ENCODE measurements at places on chromosomes 2 and 18. TPM values are rescaled to one million over a fixed set of nuclear protein-coding genes. Genes with fewer than 3 reads are reported as not detected.

Gene LRRTM1
- not detected for total RNA-seq

Gene ADCYAP1
- 0.03 TPM for total RNA-seq

Gene GDF7
- 0.03 TPM for total RNA-seq

Gene ERCC3
- 43.0 TPM for total RNA-seq

GRCh38 chr2:12498704-12499103 is 218.0 kb upstream of the TRIB2 start:
- peak; percentile 44 for DNase-seq

DNA sequence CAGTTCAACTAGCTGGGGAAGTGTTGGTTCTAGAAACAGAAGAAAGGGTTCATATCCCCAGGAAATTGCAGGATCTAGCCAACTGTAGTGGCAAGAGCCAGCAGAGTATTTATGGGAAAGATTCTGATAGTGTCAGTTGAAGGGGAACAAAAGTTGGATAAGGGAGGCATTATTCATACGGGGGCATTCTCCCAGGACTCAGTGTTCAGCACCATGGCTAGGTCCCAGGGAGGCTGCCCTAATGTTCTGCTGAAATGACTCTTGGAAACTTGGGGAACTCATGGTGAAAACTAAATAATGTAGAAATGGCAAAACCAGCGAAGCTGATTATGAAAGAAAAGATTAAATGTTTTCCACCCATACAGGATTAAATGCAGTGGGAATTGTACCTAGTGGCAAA is 543.7 kb downstream of the TRIB2 start:
- DNase-seq: peak; percentile 60

DNA sequence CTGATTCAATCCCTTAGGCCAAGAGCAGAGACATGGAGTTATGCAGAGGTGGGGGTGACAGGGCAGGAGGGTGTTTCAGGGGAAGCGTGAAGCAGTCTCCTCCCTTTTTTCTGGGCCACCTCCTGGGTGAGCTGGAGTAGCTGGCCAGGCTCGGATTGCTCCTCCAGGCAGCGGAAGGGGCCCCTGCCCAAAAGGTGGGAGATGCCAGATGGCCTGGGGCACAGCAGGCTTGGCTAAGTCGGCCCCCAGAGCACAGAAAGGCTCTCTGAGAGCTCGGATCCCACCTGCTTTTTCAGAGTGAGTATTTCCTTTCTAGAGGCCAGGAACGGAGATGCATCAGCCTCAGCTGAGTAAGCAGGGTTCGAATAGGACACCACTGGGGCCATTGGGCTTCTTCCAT is 196.9 kb downstream of the ANKRD30B start:
- DNase-seq: no peak

DNA sequence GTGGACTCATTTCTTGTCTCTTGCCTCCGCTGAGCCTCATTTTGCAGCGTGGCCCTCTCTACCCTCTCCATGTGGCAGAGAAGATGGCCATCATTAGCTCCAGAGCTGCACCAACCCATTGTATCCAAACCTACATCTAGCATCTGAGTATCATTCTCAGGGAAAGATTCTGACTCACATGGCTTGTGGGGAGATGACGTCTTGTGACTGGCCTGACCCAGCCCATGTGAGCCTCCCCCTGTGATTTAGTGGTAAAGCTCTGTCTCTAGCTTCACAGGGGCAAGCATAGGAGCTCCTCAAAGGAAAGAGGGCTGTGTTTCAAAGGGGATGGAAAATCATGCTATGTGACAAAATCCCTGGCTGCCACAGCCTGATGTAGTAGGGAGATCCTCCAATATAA is 87.4 kb upstream of the RBMS1 start:
- no peak for DNase-seq

DNA sequence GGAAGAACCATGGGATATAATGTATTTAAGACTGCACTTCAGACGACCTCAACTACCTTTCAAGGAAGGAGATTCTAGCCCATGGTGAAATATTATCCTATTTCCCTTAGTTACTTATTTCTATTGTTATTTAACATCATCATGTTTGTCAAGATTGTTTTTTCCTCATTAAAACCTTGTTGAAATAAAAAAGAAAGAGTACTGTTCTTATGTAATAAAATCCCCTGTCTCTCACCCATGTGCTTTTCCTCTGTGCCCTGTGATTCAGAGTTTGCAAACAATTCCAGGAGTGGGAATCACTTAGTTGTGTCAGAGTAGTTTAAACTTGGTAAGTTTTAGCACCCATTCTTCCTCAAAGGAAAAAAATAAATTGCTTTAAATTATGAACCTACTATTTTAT is 43.6 kb downstream of the ERBB4 start:
- no peak for DNase-seq

DNA sequence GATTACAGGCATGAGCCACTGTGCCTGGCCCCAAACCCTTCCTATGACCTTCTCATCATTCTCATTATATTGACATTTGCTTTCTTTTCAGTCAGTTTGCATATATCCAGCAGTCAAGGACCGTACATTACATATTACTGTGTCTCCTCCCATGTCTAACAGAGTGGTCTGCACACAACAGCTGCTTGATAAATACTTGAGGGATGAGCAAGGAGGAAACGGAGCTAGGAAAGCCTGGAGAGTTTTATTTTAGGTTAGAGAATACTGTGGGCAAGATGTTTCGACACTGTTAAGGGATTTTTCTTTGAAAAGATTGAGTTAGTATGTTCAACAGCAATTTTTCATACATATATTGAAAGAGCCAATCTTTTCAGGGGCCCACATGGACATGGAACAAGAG is 76.2 kb upstream of the CHRNA1 start:
- peak; percentile 61 for DNase-seq

GRCh38 chr2:18491577-18491976 is 68.9 kb downstream of the RDH14 start:
- DNase-seq: no peak

DNA sequence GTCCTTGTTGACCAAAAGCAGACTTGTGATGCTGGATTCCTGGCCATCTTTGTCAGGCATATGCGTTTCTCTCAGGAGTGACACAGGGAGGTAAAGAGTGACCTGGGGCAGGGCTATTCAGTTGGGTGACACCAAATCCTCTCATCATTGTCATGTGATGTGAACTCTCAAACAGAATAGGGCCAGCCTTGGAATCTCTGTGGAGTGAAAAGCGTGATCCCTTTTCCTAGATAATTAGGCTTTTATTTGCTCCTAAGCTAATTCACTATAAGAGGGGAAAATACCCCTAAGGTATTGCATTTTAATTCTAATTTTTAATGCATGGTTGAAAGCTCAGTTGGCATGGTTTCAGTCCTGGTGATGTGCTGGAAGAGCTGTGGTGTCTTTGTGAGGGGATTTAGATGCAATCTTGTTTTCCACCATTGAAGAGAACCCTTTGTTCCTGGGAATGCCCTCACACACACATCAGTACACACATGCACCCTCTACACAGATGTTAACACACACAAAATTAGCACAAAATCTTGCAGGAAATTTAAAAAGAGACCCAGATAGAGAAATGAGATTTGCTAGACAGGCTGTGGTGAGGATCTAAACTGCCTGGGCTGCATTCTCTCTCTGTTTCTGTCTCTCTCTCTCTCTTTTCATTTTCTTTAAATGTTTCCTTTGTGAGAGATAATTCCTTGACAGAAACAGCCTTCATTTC is 349.9 kb downstream of the TSN start:
- DNase-seq: no peak

GRCh38 chr2:68295516-68295915 is 24.2 kb downstream of the CNRIP1 start:
- DNase-seq: no peak

Measured in SJCRH30 (cell line).